ENCODE measurements at places on chromosomes 2 and 18.

GRCh38 chr2:126863336-126864015 is 35.2 kb upstream of the TEX51 start:
- no peak for DNase-seq

DNA sequence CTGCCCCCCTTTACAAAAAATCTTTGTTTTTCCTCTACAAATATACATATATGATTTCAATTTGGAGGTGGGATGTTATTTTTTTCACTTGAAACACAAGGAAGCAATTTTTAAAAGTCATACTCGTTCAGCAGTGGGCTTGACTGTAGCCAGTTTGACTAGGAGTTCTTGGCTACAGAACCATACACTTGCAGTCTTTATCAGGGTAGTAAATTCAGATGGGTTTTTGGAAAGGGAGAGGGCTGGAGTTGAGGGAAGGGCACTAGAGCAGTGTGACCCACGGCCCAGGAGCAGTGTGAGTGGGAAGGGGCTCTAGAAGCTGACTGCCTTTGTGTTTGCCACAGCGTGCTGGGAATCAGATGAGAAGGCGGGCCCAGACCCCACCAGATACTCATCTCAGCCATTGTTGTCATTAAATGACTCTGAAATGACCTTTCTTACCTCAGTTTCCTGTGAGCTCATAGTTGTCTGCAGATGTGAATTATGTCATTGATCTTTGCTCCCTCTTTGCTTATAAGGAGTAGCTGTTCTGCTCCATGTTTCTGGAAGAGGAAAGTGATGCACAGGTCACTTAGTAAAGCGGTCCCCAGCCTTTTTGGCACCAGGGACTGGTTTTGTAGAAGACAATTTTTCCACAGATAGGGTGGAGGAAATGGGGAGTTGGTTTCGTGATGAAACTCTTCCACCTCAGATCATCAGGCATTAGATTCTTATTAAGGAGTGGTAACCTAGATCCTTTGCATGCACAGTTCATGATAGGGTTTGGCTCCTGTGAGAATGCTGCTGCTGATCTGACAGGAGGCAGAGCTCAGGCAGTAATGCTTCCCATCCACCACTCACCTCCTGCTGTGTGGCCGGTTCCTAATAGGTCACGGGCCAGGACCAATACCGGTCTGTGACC is 116.8 kb downstream of the SPTBN1 start:
- DNase-seq: no peak

GRCh38 chr18:12858991-12859390 is 25.0 kb downstream of the PTPN2 start:
- DNase-seq: no peak

DNA sequence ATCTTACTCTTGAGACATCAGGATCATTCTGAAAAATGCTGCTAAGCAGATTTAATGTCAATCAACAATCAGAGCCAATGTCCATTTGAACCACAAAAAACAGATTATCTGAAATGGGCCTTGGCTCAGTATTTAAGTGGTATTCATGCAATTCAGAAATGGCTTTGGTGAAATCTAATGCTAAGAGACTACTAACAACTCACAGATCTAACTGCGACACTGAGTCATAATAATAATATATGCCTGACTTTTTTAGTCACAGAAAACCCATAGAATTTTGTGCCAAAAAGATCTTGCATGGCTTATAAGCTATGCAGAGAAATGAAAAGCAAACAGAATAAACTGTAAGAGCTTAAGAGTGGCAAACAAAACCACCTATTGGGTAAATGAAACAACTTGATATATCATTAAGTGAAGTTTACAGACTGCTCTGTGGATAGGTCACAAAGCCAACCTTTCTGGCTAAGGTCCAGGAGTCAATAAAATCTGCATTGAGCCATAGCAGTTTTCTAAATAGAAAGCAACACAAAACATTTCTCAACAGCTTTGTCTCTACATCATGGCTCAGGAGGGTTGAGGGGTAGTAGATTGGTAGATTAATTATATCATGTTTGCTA is 234.3 kb downstream of the LRATD1 start:
- no peak for DNase-seq

- no peak for DNase-seq
Measured at GRCh38 chr2:205717175-205717846, 35.0 kb downstream of the NRP2 start.

- DNase-seq: no peak
Measured at GRCh38 chr18:45458033-45458432, 157.2 kb upstream of the SLC14A2 start.

DNA sequence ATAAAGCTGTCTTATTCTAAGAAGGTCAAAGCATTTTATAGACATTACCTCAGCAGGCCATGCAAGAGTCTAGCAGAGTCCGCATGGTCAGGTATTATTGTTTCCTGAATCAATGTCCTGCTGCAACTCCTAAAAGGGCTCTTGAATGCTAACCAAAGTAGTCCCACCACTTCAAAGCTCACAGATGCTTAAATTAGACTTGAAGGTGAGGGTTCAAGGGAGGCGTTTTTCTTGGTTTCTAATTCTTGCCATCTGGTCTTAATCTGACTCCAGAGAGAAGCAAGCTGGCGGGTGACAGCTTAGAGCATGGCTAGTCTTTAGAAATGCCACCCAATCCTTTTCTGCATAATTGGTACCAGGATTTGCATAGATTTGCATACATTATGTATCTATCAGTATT is 226.3 kb downstream of the MREG start:
- DNase-seq: no peak

GRCh38 chr2:206783718-206784117 is 18.3 kb downstream of the FASTKD2 start:
- DNase-seq: no peak

- no peak for DNase-seq
Measured at GRCh38 chr2:232581725-232582124, 31.2 kb downstream of the EIF4E2 start.

DNA sequence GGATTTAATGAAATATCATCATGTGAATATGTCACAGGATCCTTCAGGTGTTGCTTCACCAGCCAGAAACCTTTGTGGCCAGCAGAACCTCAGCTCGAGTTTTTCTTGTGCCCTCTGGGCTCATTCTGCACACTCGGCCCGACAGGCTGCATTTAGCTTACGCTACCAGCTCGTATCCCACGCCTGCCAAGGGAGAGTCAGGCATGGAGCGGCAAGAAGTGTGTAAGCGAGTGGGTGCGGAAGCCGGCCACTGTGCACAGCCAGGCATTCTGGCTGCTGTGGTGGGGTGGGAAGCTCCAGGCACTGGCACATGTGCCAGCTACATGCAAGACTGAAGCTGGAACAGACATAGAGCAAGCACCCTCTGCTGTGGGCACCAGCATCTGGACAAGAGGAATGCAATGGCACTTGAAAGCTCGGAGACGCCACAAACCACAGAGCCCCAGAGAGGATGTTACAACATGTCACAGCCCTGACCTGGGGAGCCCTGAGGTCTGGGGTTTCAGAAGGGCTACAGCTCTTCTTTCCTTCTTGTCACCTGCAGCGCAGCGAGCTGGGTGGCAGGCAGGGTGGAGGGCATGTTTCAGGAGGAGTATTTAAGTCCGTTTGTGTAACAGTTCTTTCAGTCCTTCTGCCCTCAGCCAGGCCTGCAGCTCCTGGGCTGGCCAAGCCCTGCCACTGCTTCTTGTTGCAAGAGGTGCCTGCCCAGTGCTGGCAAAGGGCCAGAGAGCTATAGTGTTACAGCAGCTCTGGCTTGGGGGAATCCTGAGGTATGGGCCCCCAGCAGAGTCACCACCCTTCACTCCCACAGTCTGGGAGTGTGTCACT is 257.3 kb upstream of the HNMT start:
- no peak for DNase-seq

- no peak for DNase-seq
Measured at GRCh38 chr2:217899231-217900009, 103.4 kb downstream of the TNS1 start.

- no peak for DNase-seq
Measured at GRCh38 chr18:48922801-48923730, 27.7 kb downstream of the SMAD7 start.

GRCh38 chr2:179233626-179234430 is 30.8 kb downstream of the SESTD1 start:
- no peak for DNase-seq

GRCh38 chr2:65064728-65065552 is 8.7 kb downstream of the CEP68 start:
- no peak for DNase-seq

DNA sequence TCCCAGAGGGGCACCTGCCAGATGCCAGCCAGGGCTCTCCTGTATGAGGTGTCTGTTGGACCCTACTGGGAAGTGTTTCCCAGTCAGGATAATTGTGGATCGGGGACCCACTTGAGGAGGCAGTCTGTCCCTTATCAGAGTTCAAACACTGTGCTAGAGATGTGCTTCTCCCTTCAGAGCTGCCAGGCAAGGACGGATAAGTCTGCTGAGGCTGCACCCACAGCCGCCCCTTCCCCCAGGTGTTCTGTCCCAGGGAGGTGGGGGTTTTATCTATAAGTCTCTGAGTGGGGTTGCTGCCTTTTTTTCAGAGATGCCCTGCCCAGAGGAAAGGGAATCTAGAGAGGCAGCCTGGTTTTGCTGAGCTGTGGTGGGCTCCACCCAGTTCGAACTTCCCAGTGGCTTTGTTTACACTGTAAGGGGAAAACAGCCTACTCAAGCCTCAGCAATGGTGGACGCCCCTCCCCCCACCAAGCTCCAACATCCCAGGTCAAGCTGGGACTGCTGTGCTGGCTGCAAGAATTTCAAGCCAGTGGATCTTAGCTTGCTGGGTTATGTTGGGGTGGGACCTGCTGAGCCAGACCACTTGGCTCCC is 324.0 kb upstream of the SETBP1 start:
- no peak for DNase-seq

GRCh38 chr2:105595536-105595935 is 149.2 kb upstream of the NCK2 start:
- DNase-seq: no peak

DNA sequence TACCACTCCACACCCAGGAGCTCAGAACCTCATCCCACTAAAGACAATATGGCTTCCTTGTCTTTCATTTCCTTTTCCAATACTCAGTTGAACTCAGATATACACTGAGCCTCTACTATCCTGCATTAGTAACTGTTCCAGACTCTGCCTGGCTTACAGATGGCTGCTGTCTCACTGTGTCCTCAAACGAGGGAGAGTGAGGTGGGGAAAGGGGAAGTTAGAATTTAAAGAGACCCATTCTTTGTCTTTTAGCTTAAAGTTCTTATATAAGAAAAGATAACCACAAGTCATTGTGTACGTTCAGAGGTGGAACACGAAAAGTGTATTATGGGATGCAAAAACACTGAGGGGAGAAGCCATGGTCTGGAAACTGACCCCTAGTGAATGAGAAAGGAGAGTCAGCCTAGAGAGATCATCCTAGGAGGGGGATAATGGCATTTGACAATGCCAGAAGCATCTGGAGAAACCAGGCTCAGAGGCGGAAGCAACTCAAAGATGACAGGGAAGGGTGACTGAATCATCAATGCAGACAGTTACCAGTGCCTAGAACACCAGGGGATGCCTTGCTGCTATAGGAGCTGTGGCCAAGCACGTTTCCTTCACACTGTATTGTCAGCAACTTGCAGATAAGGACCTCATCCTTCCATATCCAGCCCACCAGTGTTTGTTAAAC is 170.7 kb downstream of the CYRIA start:
- no peak for DNase-seq

DNA sequence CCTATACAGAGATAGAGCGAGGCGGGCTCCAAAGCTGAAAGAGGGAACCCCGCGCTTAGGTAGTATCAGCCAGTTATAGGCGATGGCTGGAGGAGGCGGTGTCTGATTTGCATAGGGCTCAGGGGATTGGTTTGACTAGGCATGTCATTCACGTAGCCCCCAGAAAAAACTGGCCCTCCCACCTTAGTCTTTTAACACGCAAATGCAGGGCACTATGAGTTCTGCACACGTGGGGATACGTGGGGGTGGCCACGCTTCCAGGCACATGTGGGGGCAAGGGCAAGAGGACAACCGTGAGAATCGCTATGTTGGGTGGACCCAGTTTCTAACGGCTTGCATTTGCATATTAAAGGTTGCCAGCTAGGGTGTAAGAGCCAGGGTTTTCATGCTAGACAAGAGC is 56.7 kb upstream of the MSTN start:
- DNase-seq: no peak

GRCh38 chr18:23719634-23720201 is 30.5 kb downstream of the LAMA3 start:
- DNase-seq: no peak

GRCh38 chr2:85674417-85674816 is 6.4 kb upstream of the SFTPB start:
- DNase-seq: no peak

DNA sequence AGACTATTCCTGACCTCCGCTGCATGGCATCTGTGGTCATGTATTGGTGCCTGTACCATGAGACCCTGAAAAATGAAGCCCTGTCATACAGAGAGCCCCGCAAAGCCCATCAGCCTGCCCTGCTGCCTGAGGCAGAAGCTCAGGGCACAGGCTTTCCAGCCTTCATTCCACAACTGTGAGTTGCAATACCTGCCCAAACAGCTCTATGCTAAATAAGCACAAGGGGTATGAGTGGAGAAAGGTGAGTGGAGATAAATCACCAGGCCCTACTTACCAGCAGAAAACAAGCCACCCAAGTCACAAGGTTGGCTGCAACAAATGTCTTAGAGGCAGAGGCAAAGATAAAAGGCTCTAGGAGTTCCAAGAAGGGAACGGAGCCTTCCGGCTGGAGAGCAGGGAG is 277.4 kb downstream of the TNS1 start:
- DNase-seq: no peak

GRCh38 chr2:30230497-30231211 is 680 bp upstream of the LBH start:
- no peak for DNase-seq

DNA sequence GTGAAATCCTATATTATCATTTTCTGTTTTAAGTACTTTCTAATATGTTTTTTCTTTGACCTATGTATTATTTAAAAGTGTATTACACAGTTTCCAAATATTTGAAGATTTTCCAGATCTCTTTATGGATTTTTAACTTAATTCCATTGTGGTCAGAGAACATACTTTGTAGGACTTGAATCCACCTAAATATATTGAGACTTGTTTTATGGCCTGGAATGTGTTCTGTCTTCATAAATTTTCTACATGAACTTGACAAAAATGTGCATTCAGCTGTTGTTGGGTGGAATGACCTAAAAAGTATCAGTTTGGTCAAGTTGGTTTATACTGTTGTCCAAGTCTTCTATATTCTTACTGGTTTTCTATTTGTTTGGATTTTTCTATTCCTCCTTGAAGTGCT is 33.8 kb upstream of the TMEM247 start:
- DNase-seq: no peak

GRCh38 chr2:113876503-113877387 is 13.1 kb upstream of the ACTR3 start:
- DNase-seq: peak; percentile 20

- no peak for DNase-seq
Measured at GRCh38 chr2:234879671-234880455, 72.0 kb upstream of the SH3BP4 start.

DNA sequence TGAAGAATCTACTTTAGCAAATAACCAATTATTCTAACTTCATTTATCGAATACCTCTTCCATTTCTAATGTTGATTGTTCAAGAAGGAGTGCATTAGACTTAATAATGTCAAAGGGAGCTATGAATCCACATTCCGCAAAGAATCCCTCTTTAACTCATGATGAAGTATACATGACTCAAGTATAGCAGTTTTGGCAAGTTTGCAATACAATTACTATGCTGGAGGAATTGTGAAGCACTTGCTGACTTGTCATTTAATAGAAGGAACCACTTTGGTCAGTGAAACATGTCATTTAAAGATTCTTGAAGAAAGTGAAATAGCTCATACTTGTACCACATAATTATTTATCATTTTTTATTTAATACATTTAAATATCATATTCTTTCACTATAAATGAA is 125.1 kb downstream of the SLC39A10 start:
- no peak for DNase-seq

GRCh38 chr2:204988836-204989235 is 443.6 kb downstream of the PARD3B start:
- DNase-seq: no peak

- no peak for DNase-seq
Measured at GRCh38 chr18:58255701-58256311, 211.8 kb downstream of the NEDD4L start.
